ENCODE measurements at places on chromosomes 3 and 15.

DNA sequence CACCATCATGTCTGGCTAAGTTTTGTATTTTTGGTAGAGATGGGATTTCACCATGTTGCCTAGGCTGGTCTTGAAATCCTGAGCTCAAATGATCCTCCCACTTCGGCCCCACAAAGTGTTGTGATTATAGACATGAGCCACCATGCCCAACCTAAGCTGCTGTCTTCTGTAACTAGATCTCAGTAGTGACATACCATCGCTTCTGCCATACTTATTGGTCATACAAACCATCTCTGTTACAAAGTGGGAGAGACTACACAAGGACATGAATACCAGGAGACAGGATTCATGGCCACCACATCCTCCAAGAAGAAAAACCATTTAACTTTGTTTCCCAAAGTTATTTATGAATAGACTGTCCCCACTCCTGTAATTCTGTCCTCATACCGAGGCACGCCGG lies 81.3 kb downstream of the SMAD6 start:
- DNase-seq, result no peak

DNA sequence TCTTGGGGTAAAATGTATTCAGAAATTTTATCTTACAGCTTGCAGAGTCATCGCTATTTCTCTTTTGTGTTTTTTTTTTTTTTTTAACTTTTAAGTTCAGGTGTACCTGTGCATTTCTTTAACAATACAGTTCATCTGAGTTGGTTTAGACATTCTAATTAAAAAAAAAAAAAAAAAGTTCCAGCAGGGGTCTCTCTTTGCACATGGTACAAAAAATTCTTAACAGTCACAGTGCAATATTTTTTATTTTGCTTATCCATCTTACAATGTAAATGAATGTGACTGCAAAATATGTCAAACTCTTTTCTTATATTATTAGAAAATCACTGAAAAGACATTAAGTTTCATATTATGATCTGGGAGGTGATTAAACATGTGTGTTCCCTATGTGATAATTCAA lies 47.5 kb upstream of the SLC9A9 start:
- no peak for DNase-seq

DNA sequence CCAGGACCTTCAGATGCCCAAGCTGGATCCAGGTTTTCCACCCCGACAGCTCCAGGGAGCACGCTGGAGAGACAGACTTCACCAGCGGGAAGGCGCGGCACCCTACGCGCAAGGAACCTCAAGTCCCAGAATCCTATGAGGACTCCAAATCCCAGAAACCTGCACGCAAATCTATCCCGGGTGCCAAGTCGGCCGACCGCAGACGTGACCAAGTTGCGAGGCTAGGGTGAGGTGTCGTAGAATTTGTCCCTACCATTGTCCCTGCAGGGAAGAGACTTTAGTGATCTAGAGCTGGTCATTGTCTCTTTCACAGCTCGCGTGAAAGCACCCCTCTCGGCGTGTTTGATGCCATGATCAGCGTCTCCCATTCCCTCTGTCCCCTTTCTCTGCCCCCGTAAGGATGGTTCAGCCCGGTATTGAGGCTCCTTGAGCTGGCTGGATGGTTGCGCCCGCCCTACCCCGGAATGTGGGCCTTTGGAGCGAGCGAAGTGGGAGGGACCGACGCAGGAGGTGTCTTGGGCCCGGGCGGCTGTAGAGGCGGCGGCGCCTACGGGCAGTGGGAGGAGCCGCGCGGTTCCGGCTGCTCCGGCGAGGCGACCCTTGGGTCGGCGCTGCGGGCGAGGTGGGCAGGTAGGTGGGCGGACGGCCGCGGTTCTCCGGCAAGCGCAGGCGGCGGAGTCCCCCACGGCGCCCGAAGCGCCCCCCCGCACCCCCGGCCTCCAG lies at the start of gene PRKCI:
Gene PRKCI (plus strand): TSS at position 501 of the 723 bp plus-strand sequence. CDS start 246 bp downstream, outside the sequence.
- peak; percentile 96 for DNase-seq

DNA sequence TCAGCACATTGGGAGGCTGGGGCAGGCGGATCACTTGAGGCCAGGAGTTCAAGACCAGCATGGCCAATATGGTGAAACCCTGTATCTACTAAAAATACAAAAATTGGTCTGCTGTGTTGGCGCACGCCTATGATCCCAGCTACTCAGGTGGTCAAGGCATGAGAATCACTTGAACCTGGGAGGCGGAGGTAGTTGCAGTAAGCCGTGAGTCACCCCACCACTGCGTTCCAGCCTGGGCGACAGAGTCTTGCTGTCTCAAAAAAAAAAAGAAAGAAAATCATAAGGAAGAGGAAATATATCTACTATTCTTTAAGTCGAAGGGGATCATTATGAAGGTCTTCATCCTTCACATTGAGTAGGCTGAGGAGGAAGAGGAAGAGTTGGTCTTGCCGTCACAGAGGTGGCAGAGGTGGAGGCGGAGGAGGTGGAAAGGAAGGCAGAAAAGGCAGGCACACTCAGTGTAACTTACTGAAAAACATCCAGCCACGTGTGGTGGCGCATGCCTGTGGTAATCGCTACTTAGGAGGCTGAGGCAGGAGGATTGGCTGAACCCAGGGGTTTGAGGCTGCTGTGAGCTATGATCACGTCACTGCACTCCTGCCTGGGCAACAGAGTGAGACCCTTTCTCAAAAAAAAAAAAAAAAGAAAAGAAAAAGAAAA lies 14.2 kb downstream of the CSK start:
- DNase-seq, result no peak

DNA sequence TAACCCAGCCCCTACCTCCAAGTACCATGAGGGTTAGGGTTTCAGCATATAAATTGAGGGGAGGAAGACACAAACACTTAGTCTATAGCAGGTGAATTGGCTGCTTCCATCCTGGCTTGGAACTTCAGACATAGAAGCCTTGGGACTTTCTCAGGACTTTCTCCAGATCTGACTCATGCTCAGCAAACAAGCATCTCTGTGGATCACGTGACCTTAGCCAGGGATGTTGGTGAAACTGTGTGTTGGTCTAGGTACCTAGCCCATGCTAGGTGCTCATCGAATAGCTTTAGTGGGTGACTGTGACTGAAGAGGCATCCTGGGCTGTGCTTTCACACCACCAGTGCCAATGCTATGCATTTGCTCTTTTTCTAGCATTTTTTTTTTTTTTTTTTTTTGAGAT lies 58.9 kb downstream of the CD47 start:
- no peak for DNase-seq

- DNase-seq, result no peak
Observed at GRCh38 chr15:32991619-32992111, 202.8 kb downstream of the FMN1 start.

GRCh38 chr15:69903470-69904469 lies 193.9 kb downstream of the TLE3 start:
- DNase-seq, result peak; percentile 31

DNA sequence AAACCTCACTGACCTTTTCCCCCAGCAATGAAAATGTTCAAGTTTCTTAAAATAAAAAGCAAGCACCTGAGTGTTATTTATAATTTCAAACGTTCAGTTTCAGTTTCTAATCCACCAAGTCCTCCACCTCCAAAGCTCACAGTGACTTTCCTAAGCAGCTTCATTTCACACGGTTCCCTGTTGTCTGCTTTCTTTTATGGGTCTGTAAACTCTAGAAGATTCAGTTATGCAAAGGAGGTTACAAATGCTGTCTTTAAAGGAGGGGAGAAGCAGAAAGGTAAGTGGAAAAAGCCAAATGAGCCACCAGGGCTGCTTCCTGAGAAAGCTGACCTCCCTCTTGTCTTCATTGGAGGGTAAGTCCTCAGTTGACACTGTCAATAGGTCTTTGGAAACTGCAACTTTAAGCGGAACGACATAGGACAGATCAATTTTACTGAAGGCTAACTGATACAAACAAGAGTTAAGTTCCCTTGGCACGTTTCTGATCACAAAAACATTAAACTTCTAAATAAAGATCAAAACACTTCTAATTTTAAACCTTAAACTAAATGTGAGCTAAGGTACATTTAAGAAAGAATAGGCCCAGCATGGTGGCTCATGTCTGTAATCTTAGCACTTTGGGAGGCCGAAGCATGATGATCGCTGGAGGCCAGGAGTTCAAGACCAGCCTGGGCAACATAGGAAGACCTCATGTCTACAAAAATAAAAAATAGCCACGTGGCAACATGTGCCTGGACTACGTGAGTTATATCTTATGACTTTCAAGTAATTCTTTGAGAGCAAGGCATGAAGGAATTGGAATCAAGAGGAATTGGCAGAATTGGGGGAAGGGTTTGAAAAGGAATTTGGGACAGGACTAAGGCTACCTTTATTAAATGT lies 151.9 kb upstream of the UBE2E1 start:
- no peak for DNase-seq

DNA sequence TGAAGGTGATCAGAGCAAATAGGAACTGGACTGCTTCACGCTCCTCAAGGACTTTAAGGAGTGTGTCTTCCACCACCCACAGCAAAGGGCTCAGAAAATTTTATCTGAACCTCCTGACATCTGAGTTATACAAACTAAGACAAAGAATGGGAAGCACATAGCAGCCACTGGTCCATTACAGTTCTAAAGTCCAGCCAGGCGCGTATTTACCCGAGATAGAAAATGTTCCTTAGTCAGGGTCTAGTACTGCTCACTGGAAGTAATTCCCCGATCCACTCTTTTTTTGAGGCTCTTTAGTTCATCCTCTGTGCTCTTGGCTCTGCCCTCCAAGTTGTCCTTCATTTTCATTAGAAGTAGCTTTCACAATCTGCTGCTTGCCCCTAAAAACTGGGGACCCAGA lies 88.5 kb upstream of the GOLGA8J start:
- no peak for DNase-seq

DNA sequence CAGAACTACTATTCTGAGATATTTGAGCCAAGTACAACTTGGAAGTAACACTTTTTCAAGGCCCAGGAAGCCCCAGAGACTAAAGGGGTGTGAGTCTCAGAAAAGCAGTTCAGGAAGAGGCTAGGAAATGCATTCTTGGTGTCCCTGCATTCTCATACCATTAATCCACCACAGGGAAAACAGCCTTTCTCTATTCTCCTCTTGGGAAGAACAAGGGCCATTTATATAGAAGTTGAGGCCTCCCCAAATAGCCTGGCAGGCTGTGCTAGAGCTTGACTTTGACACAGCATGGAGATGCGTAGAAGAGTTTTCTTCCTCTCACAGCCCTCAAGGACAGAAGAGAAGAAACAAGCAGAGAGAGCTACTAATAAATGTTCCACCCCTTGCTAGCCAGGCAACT lies 5.5 kb upstream of the NR2C2 start:
- DNase-seq, result no peak

DNA sequence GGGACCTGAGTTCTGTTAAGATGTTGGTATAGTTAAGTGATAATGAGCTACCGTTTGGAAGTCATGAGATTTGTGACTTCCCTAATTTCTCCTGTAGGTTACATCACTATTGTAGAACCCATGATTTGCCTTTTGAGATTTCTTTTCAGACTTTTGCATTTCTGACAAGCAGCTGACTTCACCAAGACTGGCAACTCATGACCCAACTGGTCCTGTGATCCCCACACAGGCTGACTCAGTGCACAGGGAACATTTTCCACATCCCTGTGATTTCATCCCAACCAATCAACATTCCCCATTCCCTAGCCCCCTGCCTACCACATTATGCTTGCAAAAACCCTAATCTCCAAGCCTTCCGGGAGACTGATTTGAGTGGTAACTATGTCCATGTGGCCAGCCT lies 242.1 kb upstream of the PDZRN3 start:
- no peak for DNase-seq

DNA sequence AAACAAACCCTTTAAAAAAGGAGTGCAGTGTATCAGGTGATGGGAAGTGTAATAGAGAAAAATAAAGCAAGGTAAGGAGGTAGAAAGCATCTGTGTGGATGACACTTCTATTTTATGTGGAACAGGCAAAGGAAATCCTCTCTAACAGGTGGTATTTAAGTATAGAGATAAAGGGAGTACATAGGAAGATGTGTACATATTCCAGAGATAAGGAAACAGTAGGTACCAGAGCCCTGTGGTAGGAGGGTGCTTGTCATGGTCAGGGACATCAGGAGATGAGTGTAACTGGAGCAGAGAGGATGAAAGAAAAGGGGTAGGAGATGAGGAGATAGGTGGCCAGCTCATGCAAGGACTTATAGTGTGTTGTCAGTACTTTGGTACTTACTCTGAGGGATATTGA lies 65.8 kb downstream of the CHST2 start:
- no peak for DNase-seq

GRCh38 chr3:183328823-183329222 lies 75.8 kb downstream of the B3GNT5 start:
- peak; percentile 21 for DNase-seq

DNA sequence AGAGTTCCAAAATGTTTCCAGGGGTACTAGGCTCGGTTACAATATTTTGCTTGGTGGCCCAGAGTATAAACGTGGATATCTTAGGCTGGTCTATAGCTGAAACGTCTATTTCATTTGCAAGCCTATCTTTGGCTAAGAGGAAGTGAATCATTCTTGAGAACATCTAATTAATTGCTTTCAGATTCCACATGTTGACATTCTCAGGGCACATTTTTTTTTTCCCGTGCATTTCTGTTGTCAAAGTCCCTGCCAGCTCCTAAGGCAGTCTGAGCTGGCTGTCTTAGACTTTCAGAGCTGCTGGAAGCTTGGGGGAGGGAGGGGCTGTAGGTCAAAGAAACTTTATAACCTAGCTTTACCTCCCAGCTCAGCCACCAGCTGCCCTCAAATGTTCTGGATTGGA lies 23.2 kb upstream of the LAMP3 start:
- DNase-seq, result peak; percentile 59

DNA sequence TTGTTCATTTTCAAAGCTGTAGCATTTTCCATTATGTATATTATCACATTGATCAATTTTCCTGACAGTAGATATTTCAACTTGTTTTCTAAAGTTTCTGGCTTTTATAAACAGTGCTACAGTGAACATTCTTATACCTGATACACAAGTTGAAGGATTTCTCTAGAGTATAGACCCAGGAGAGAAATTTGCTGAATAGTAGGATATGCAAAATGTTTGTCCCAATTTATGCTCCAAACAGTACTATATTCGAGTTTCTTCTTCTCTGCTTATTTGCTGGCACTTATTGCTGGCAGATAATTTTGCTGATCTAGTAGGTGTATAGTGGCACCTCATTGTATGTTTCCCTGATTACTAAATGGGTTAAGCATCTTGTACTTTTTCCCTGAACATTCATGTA lies 117.2 kb upstream of the CHRM5 start:
- DNase-seq, result no peak

- no peak for DNase-seq
Observed at GRCh38 chr3:88038566-88038965, 20.2 kb downstream of the CGGBP1 start.

DNA sequence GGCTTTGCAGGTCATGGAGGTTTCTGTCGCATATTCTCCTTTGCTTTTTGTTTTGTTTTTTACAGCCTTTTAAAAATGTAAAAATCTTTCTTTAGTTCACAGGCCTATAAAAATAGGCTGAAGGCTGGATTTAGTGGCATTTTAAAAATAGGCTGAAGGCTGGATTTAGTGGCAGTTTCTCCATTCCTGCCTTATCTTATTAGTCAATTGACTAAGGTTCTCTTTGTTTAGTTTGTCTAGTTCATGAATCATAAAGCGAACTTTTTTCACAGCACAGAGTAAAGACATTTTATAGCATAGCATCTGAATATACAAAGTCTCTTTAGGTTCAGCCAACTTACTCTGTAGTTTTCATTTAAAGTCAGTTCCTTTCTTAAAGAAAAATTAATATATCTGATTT lies 31.4 kb downstream of the AP4E1 start:
- no peak for DNase-seq

- DNase-seq, result no peak
Observed at GRCh38 chr3:90121326-90121725, 1013.9 kb downstream of the EPHA3 start.

Data from fibroblast of skin of left biceps (primary cell).